ENCODE measurements at places on chromosomes 12 and 14.
A peak's percentile ranks its signal among the peaks of the same experiment; 100 is the strongest.

DNA sequence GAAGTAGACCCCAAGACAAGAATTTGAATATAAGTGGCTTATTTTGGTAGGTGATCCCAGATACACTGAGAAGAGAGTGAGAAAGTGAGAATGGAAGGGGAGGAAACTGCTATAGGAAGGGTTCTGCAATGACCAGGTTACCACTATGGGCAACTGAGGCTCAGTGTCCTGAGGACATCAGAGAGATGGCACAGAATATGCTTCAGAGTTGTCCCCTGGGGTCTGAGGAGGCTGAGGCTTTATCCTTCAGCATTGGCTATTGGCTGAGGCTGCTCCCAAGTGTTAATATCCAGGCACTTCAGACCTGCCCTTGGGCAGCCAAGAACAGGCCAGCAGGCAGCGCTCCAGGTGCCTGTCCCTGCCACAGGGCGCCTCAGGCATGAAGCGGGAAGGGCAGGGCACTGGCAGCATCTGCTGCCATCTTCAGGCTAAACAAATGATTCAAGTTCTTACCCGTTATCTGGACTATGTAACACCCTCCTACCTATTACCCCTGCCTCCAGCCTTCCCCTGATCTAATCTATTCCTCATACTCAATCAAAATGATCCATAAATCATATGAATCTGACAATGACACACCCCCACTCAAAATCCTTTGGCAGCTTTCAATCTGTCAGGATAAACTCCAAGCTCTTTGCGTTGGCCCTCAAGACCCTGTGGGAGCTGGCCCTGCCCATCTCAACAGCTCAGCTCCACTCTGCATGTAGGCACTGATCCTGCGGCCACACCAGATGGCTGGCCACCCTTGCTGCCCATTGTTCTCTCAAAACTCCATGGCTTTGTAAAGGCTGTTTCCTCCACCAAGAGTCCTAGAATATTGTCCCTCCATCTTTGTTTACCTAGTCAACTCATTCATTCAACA, 42.4 kb downstream of the CKAP4 start:
- DNase-seq: no peak

DNA sequence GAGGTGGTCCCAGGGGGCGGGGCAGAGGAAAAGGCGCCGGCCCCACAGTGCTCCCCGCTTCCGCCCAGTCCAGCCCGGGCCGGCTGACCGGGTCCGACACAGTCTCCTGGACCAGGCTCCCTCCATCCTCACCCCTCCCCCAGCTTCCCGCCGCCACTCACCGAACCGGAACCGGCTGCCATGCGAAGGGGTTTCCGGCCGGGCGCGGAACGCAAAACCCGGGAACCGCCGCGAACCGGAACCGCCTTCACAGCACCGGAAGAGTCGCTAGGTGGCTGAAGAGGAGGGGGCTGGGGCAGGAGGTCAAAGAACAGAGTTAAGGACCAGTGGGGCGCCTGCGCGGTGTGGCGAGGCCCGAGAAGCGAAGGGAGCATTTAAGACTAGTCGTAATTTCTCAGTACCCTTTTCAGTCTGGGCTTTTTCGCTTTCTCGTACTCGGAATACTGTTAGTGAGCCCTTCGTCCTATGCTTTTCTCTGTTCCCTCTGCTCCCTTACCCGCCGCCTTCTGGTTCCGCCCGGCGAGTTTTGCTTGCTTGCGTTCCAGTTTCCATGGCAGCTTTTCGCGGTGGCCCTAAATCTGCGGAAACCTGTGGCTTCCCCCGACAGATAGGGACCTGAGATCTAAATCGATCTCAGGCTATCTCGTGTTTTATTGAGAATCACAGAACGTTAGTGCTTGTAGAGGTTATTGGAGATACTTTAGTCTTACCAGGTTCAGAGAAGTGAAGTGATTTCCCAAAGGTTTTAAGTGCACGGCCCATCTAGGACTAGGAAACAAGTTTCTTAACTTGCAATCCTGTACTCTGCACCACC, at the start of gene SENP1:
Gene SENP1, minus strand, starts transcription at position 213 of the 814 bp plus-strand sequence. CDS start 4,607 bp downstream, outside the sequence.
- DNase-seq: peak; percentile 95

- DNase-seq: no peak
Observed at GRCh38 chr12:15444523-15444922, 122.2 kb downstream of the PTPRO start.

GRCh38 chr12:9973949-9974348, 2.7 kb downstream of the CLEC12A start:
- no peak for DNase-seq

DNA sequence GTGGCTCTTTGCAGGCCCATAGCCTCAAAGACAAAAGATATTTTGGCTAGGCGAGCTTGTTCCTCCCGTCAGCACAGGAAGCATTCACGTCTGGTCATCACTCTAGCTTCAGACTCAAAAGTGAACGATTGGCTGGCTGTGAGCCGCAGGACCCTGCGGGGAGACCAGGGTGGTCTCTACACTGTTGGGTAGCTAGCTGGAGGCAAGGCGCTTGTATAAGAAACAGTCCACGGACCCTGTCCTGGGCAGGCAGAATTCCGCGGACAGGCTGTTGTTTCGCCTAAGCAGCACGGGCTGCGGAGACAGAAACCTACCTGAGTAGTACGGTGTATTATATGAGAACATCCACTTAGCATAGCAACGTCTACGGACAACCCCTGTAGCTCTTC, 29.6 kb downstream of the WBP11 start:
- peak; percentile 77 for DNase-seq

DNA sequence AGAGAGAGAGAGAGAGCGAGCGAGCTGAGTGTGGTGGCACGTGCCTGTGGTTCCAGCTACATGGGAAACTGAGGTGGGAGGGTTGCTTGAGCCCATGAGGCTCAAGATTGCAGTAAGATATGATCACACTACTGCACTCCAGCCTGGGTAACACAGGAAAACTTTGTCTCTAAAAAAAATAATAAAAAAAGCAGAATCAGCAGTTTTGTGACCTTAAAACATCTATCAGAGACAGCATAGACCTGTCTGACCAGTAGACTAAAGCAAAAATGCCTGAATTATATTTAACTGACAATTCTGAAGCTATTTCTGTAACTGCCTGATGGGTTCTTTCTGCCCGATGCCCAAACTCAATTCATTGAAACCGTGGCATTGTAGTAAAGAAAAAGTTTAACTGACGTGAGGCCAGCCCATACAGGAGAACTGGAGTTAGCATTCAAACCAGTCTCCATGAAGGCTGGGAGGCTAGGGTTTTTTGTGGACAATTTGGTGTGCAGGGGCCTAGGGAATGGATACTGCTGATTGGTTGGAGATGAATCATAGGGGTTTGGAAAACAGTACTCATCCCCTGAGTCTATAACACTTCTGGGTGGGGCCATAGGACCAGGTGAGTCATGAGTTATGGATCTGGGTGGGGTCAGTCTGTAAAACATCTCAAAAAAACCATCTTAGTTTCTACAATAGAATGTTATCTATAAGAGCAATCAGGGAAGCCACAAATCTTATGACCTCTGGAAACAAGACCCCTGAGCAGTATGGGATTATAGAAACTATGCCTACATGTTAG, 8.0 kb upstream of the RASSF8 start:
- DNase-seq: no peak

DNA sequence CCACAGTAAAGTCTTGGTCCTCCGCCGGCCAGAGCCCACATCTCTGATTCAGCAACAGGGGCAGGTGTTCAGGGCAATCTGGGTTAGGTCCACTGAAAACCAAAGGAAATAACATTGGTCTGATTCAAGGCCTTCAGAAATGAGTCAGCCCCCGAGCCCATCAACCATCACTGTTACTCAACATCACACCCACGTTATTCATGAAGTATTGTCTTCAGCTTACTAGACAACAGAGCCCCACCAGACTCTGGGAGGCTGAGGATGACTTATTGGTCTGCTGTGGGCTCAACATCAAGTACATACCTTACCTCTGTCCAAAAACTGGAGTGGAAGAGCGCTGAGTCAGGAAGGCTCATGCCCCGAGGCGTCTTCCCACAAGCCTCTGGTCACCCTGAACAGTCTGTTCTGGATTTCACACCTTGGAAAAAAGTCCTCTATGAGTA, 97.5 kb downstream of the ZFP36L1 start:
- peak; percentile 28 for DNase-seq

DNA sequence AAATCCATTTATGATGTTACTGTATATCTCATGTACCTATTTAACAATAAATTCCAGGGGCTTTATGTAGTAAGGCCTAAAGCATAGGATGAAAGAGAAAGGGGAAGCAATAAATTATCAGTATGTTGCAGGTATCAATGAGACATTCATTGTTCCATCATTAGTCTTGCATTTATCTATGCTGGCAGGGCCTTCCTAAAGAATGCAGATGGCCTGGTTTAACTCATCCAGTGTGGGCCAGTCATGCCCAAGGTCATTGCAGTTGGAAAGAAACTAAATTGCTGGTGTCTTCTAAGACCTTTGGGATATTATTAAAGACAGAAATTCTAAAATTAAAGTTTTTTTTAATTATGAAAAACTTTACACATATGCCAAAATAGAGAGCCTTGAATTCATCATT, 98.3 kb downstream of the AVPR1A start:
- DNase-seq: no peak

DNA sequence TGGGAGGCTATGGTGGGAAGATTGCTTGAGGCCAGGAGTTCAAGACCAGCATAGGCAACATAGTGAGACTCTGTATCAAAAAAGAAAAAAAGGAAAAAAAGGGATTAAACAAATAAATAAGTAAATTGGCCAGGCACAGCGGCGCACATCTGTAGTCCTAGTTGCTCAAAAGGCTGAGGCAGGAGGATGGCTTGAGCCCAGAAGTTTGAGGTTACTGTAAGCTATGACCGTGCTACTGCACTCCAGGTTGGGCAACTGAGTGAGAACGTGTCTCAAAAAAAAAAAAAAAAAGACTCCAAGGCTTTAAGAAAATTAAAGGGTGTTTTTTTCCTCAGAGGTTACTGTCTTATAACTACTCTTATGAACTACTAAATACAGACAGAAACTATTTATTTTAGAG, 11.7 kb downstream of the BEST3 start:
- DNase-seq: no peak

DNA sequence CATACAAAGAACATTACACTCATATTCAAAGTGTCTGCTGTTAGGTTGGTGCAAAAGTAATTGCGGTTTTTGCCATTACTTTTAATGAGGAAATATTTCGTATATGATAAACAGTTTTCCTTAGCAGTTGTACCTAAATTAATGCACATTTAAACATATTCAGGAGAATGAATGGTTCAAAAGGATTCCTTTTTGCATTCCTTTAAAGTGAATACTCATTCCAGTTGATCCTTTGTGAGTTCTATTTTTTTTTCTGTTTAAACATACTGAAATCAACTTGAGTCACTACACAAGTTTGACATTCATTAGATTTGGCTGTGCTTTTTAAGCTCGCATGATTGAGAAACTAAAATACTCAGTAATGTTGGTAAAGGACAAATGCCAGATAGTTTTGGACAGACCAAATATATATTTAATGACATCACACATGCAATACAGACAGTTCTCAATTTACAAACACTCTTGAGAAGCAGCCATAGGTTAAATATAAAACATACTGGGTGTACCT, 13.8 kb upstream of the SLC38A2 start:
- no peak for DNase-seq

DNA sequence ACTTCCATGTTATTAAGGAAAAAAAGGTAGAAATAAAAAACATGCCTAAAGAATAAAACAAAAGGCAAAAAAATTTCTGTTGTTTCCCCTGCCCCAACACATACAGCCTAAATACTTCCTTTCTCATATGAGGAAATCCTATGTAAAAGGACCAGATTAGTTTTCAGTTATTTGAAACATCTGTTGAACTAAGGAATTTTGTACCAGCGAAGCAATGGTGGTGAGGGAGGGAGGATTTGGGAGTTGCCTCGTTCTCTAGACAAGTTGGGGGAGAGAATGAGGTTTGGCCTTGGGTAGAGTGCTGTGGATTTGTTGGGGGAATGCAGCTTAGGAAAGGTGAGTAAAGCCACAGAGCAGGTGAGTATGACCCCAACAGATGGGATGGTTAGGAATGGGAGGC, 141.5 kb upstream of the RFLNA start:
- no peak for DNase-seq

- no peak for DNase-seq
Observed at GRCh38 chr12:132246997-132247717, 82.2 kb downstream of the GALNT9 start.

DNA sequence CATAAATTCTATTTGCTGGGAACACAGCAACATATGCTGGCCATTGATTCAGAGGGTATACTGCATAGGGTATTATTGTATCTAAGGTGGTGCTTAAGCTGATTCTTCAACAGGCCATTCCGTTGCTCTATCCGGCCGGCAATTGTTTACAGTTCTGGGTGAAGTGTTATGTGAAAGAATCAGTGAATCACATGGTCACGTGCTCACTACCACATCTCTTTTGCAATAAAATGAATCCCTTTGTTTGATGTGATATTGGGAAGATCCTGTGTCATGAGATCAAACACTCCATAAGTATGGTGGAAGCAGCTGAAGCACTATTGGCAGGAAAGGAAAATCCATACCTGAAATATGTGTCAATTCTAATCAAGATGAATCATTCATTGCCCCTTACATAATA, 7.6 kb upstream of the USP15 start:
- no peak for DNase-seq

- no peak for DNase-seq
Observed at GRCh38 chr12:79056775-79057174, 192.2 kb downstream of the SYT1 start.

DNA sequence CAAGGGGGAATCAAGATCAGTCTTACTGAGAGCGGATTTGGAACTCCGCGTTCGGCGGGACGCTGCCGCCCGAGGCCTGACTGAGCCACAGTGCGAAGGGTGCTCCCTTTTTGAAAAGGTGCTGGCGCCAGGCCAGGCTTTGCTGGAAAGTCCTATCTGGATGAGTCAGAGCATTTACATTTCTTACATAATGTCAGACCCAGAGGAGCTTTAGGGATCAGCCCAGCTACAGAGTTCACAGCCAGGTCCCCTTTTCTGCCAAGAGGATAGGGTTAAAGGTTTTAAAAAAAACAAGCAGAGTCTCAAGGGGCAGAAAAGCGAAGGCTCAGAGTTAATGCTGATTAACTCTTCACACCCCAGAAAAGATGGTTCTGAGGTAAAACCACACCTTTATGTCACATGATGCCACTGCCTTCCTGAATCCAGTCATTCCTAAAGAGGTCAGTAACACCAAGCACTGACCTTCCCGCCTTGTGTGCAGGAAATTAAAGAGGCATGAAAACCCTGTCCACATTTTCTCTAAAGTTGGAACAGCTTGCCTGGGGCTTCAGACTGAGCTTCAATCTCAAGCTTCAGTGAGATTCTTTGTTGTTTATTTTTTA, 11.7 kb upstream of the FBXL14 start:
- peak; percentile 82 for DNase-seq

DNA sequence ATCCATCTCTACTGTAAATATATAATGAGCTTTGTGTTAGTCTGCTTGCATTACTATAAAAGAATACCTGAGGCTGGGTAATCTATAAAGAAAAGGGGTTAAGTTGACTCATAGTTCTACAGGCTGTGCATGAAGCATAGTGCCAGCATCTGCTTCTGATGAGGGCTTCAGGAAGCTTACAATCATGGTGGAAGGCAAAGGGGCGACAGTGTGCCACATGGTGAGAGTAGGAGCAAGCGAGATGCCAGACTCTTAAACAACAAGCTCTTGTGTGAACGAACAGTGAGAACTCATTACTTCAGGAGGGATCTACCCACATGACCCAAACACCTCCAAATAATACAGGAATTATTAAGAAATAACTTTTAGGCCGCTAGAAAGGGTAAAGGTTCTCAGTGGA, 28.1 kb downstream of the APOBEC1 start:
- DNase-seq: no peak

All from left forelimb (tissue), 1 donor.